NCI-H1417 treated with DMSO at 0.1 percent for 48 hours (cell line): ENCODE measurements at places on chromosomes 2 and 18.
A peak's percentile ranks its signal among the peaks of the same experiment; 100 is the strongest.

GRCh38 chr2:237996021-237996593, 29.3 kb downstream of the UBE2F start:
- DNase-seq: no peak

DNA sequence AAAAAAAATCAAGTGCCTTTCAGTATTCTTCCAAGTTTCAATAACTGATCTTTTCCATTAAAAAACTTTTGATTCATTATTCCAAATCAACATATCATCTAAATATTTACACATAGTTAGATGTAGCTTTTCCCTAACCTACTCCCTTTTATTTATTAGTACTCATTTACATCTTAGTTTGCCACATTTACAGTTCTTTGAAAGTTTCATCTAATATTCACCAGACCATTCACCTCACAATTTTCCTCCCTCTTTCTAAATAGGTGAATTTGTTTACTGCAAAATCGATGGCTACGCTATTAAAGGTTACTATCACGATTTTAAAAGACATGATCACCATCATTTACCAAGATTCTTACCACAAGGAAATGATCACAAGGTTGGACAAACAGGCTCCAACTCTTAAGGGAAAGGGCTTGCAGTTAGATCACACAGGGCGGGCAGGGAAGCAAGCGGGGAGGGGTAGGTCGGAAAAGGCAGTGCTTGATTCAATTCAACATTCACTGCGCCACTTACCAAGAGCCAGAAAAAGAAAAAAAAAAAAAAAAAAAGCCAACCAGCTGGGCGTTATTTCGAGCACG, 654 bp upstream of the MARCHF7 start:
- DNase-seq: no peak

DNA sequence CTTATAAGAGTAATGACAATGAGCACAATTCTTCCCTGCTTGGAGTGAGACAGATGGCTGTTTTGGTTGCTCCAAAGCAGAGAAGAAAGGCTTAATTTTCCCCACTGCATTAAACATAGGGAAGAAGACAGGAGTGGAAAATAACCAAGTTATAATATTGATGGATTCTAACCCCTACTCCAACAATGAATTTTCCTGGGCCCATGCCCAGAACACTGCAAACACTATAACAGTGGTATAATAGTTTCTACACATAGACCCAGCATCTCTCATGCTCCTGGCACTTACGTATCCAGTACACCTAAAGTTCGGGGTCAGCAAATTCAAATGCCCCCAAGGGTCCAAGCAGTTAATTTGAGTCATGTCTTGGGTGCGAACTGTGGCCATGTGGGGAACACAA, 613.4 kb downstream of the PLCL1 start:
- no peak for DNase-seq

GRCh38 chr2:65782996-65783650, 350.7 kb upstream of the SPRED2 start:
- no peak for DNase-seq

GRCh38 chr2:60468382-60469085, 84.9 kb downstream of the BCL11A start:
- DNase-seq: no peak

DNA sequence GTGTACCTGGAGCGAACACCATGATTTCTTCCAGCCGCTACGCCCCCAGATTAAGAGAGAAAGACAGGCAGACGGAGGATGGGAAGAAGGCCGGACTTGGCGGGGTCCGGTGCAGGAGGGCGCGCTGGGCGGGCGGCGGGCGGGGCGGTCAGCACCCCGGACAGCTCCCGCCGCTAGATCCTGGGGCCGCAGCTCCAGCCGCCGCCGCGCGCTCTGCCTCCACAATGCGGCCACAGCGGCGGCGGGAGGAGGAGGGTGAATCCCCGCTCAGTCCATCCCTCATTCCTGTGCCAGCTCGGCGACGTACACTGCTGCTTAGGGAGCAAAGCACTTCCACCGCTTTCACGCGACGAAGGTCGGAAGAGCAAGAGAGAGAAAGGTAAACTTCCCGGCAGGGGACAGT, at the start of gene AKAIN1:
Gene AKAIN1, minus strand, starts transcription at position 226 of the 403 bp plus-strand sequence. Its CDS starts 204 bp downstream, at position 22.
- DNase-seq: no peak

GRCh38 chr2:135245071-135245470, 193.0 kb downstream of the RAB3GAP1 start:
- DNase-seq: no peak

DNA sequence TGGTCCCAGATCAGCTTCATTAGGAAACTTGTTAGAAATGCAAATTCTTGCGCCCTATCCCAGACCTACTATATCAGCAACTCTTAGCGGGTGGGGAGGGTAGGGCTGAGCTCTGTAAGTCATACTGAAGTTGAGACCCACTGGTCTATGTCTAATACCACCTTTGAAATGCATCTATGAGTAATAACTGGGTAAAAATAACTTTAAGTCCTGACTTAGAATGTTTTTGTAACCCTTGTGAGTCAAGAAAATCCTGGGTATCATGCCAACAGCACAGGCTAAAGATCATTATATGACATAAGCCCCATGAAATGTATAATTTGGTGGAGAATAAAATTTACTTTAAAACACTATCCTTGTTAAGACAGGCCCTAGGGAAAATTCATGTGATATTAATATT, 41.4 kb downstream of the PRKD3 start:
- DNase-seq: no peak

GRCh38 chr2:23587341-23587880, 202.4 kb downstream of the KLHL29 start:
- no peak for DNase-seq

- DNase-seq: no peak
These were observed 393.5 kb downstream of the RAD51AP2 start for GRCh38 chr2:17124575-17125318.

- DNase-seq: no peak
These were observed 265.0 kb upstream of the TRIB2 start for GRCh38 chr2:12451726-12452125.

GRCh38 chr2:189076572-189076971, 102.4 kb downstream of the COL3A1 start:
- DNase-seq: no peak

DNA sequence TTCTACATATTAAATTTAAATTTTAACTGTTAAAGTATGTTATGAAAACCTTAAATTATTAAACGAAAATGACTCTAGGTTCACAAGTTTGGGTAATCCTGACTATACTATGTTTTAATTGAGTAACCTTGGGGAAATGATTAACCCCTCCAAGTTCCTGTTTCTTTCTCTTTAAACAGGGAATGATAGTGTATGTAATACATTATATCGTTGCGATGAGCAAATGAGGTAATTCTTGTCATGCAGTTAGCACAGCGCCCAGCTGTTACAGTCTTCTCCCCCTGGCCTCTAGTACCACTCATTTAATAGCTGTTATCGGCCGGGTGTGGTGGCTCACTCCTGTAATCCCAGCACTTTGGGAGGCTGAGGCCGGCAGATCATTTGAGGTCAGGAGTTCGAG, 80.4 kb downstream of the MTA3 start:
- no peak for DNase-seq

GRCh38 chr2:14422426-14422825, 210.1 kb upstream of the LRATD1 start:
- DNase-seq: no peak

DNA sequence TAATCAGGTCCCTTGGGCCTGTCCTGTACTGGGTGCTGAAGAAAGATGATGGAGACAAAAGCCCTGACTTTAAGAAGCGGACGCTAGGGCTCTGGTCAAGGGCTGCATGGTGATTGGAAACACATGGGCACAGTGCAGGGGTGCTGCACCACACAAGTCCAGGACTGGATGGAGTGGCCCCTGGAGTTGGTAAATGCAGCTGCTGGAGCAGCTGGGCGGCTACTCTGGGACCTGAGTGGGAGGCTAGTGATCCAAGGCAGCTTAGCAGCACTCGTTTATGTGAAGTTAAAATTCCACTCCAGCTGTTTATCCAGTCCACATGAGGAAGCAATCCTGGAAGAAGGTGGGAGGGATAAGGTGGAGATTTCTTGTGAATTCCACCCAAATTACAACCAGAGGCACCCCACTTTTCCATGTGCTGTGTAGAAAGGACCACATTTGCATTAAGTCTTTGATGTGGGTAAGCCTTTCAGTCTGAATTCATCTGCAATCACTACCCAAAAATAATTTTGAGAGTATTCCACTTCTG, 24.9 kb downstream of the MERTK start:
- DNase-seq: no peak

DNA sequence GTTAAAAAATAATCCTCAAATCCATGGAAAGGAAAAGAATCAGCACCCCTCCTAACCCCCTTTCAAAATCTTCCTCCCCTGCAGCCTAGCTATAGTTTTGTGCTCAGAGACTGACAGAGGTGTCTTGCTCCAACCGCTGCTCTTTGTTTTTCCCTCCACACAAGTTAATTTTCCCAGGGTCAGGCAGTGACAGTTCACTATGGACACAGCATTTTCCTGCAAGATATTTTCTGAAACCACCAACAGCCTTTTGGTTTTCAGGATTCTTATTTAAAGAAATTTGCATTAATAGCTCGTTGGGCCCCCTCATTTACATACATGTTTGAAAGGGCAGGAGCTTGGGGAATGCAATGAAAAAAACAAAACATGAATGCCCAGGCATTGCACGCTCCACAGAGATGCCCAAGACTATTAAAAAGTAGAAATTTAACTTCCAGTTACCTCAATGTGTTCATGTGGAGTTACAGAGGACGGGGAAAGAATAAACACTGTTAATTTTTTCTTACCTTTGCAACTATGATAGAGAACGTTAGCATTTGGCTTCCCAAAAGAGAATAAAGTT, 71.4 kb upstream of the CXCR4 start:
- DNase-seq: no peak

DNA sequence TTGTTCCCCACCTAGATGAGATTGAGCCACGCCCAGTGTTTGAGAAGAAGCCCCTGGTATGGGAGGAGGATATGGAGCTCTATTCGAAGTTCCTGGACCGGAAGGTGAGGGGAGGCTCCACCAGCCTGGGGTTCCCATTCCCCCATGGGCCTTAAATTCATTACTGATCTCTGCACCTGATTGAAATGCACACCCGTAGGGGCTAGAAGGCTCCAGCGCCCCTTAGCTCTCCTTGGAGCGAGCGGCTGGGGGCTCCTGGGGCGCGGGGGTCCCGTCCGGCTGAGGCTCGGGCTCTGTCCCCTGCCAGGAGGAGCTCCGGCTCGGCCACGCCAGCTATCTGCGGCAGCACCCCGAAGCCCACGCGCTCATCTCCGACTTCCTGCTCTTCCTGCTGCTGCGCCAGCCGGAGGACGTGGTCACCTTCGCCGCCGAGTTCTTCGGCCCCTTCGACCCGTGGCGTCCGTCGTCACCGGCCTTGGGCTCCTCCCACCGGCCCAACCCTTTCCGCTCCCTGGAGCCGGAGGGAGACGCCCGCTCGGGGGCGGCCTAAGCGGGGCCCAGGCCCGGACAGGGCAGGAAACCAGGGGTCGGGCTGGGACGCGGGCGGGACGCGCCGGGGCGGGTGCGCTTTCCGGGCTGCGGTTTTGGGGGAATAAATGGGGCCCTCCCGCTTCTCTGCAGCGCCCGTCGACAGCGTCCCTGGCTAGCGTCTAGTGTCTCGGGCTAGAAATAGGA, 10.9 kb downstream of the CATIP start:
- DNase-seq: no peak

DNA sequence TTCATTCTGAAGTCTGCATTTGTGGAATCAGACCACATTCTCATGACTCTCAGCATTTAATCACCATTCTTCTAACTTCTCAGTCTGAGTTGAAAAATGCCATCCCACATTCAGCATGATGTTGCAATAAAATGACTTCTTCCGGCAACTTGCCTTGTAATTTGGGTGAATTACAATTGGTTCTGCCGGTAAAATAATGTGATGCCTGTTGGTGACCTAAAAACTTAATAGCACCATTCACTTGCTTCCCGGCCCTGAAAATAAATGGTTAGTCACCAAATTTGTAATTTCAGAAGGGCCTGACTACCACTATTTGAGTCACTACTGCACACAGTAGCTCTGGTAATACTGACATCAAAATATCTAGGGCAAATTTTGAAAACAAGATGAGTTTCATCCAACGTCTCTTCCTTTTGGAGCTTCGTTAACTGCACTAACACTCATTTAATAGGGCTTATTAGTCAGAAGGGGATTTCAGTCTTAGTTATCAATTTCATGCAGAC, 637.1 kb upstream of the CHAC2 start:
- no peak for DNase-seq

DNA sequence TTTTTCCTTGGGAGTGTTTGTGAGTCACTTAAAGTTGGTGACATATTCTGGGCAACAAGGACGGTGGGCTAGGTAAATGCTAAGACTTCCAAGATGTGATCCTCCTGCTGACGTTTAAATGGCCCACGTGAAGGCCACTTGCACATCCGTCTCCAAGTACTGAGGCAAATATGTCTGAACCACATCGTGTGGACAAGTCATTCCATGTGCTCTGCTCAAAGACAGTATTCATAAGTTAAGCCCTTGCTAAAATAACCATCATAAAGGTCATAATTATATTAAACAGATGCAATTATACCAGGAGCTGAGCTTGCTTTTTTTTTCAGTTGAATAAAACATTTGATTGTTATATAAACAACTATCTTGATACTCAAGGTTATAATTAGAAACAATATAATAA, 44.8 kb downstream of the SPP2 start:
- DNase-seq: peak; percentile 61
